ENCODE measurements at places on chromosomes 1 and 21.

DNA sequence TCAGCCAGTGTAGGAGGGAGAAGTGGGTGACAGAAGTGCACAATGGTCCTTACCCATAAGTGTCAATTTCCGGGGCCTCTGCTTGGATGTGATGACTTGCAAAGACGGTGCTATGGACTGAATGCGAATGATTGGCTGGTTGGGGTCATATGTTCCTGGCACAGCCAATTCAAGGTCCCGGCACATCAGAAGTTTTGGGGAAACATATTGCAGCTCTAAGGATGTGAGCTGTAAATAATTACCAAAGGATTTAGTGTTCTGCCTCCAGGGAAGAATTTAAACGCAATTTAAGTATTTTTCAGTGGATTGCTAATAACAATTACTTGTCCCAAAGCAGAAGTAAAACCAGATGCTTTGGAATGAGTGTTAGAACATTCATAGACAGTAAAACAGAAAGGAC is 26.9 kb upstream of the EXOSC10 start:
- DNase-seq: no peak

DNA sequence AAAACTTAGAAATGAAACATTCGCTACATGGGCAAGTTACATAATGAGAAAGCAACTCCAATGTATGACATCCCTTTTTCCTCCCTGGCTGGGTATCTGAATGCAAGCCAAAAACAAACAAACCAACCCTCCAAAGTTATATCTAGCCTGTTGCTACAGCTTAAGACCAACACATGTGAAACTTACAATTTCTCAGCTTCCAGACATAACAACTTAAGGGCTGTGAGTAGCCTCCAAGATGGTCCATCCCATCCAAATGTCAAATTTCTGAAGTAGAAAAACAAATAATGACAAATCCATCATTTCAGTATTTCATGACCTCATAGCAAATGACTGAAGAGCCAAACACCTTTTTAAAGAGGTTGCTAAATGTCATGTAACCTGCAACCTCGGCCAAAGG is 19.9 kb downstream of the SETD4 start:
- no peak for DNase-seq

DNA sequence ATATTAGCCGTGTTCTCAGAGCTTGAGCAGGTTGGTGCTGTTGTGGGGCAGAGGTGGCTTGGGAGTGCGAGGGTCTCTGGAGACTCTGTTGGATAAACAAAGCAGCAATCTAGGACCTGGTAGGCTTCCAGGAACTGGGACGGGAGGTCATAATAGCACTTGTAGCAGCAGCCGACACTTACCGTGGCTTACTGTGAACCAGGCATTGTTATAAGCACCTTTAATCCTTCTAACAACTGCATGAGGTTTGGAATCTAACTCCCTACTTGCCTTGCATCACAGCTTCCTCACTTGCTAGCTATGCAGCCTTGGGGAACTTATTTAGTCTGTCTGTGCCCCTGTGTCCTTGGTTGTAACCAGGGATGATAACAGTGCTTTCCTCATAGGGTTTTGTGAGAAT is 94.9 kb downstream of the NAV1 start:
- no peak for DNase-seq

- no peak for DNase-seq
Measured at GRCh38 chr1:20962576-20963258, 175.6 kb upstream of the HP1BP3 start.

DNA sequence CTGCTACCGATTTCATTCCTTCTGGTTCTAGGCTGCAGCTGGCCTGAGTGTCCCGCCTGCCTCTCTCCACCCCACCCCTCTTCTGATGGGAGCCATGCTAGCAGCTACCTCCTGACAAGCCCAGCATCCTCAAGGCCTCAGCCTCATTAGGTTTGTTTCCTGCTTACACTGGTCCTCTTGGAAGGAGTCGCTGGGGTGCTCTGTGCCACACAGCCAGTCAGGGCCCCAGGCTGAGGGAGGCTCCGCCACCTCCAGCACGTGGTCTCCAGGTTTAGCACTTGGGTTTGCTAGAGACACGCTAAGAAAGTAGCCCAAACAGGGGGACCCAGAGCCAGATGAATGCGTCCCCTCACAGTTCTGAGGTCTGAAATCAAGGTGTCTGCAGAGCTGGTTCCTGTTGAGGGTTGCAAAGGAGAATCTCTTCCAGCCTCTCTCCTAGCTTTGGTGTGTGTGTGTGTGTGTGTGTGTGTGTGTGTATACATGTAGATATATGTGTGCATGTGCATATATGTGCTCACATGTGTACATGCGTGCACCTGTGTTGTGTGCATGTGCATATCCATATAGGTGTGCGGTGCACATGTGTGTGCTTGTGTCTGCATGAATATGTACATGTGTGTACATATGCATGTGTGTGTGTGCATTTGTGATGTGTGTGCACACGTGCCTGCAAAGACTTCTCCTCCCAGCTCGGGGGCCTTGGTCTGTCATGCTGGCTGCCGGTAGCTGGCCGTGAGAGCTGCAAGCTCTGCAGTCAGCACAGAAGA is 301.1 kb upstream of the AJAP1 start:
- DNase-seq: no peak

DNA sequence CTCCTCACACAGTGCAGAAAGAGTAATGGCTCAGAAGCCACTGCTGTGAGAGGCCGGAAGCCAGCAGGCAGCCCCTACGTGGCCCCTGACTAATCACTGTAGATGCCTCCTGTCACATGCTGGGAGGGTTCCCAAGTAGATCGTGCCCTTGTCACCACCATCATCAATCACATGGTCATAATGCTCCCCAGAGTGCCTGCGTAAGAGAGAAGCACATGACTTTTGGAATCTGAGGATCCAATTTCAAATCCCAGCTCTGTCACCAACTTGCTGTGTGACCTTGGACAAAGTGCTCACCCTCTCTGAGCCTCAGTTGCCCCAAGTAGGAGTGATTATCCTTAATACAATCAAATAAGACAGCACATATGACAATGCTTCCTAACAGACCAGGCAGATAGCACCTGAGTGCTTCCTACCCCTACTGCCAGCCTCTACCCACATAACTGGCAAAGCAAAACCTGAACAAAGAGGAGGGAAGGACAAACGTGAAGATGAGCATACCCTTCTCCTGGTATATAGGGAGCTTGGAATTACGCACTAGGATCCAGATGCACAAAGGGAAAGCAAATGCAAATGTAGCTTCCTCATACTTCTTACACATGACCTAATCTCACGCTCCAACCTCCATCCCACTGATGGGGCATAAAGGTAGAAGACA is 65.7 kb downstream of the SDC3 start:
- DNase-seq: no peak

GRCh38 chr1:26945728-26946127 is 14.5 kb downstream of the KDF1 start:
- no peak for DNase-seq

DNA sequence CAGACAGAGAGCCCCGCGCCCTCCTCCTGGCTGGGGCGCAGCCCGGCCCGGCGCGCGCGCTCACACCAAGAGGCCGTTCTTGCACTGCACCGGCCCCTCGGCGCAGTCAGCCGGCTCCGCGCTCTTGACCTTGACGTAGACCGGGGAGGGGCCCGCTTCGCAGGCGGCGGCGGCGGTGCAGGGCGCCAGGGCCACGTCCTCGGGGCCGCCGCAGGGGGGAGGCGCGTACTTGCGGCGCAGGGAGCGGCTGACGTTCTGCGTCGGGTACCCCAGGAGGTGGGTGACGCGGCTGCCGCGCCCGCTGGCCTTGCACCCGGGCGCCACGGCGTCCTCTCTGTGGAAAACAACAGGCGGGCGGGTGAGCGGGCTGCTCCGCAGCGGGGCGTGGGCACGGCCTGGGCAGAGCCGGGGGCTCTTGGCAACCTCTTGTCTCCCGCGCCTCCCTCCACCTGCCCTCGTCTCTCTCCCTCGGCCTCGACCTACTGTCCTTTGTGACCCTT is 7.7 kb downstream of the VSIG8 start:
- peak; percentile 82 for DNase-seq

DNA sequence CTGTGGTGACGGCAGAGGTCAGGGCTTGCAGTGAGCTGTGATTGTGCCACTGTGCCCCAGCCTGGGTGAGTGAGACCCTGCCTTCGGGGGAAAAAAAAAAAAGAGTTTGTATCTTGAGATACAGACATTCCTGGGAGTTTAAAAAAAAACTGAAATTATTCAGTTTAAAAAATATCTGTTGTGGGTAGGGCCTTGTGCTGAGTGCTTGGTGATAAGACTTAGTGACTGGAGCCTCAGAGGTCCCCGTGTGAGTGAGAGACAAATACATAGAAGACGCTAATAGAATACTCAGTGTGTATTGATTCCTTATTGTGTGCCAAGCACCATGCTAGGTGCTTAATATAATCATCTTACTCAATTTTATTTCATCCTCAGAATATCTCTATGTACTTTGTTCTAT is 22.7 kb downstream of the DDI2 start:
- no peak for DNase-seq

DNA sequence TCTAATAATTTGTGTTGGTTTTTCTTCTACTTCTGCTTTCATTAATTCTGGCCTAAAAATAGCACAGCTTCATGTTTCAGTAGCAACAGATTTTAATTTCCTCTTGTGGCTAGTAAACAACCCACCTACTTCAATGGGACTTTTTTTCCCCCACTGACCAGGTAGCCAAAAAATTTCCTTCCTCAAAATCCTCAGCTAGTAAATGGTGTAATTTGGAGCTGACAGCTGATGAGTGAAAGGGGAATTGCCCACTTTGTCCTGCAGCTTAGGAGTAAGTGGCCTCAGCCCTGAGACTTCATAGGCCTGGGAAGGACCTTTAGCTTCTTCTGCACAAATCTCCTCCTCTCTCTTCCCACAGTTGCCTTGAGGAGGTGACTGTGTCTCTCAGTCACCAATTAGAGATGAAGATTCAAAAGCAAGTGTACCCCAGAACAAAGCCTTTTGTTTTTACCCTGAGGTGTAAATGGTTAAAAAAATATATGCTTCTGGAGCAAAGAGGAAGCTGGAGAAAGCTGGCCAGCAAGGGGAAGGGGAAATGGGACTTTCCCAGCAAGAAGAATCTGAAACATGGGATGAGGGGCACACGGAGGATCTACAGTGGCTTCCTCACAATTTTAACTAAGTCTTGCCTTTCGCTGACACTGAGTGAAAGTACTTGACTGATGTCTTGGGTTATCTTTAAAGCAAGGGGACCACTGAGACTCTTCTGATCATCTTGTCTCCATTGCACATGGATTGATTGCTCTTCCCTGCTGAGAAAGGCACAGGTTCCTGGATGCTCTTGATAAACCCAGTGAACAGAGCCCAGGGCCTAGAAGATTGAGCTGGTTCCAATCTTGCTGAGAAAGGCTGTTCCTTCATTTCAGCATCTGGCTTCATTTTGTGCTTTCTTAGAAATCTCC is 35.8 kb upstream of the VCAM1 start:
- no peak for DNase-seq

GRCh38 chr1:97906567-97907241 is 14.1 kb downstream of the DPYD start:
- DNase-seq: no peak

GRCh38 chr1:17661546-17662157 is 93.5 kb upstream of the ACTL8 start:
- DNase-seq: peak; percentile 72

DNA sequence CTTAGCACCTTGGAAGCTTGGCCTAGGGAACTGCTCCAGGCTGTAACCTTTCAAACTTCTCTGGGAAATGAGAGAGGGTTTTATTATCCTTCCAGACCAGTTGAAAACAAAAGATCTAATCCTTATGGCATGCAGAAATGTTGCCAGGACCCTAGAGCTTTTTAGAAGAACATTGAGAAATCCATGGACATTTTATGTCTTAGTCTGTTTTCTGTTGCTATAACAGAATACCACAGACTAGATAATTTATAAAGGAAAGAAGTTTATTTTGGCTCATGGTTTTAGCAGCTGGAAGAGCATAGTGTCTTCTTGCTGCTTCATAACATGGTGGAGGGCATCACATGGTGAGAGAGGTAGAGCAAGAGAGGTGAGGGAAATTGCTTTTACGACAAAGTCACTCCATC is 25.8 kb downstream of the OSBPL9 start:
- DNase-seq: no peak

DNA sequence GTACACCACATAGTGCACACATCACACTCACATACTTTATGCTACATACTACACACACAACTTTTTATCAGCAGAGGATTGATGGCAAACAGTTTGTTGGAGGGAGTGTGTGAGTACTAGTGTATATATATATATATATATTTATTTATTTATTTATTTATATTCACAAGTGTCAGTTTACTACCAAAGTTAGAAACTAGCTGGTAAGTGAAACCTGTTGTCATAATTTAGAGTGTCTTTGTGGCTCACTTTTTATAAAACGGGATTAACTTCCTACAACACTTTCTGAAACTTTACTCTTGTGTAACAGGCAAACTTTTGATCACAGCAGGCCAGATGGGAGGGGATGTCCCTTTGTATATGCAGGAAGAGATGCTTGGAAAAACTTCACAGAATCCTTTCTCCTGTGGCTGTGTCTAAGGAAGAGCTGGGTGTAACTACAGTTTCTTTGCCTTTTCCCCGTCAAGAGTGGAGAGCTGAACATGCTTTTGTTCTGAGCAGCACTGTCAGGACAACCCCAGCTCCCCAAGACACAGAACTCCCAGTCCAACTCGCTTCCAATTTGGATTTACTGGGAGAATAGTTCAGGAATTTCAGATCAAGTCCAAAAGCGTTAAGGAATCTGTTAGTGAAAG is 1.9 kb upstream of the SAMD13 start:
- no peak for DNase-seq

DNA sequence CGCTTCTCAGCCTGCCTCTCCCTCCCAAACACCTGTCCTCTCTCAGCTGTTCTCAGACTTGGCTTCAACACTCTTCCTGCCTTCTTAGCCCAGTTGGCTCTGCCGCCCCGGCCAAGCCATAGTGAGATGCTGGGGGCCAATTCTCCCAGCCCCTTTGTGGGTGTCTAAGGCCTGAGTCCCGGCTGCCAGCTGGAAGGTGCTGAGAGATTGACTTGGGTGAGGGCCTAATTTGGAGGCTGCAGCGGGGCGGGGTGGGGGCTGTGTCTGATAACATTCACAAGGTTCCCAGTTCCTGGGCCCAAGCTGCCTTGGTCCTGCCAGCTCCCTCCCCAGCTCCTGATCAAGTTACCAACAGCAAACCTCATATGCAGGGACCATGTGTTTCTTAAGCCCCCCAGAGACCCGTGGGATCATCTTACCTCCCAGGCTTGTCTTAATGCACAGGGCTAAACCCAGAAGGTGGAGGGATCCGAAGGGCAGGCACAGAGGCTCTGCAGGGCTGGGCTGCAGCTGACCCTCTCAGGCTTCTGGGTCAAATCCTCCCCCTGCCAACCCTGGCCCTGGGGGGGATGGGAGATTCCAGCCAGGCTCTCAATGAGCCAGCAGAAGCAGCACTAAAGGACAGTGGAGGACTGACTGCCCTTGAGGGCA is 9.8 kb downstream of the INKA2 start:
- no peak for DNase-seq

Data from stimulated activated naive CD8-positive, alpha-beta T cell treated with anti-CD3 and anti-CD28 coated beads, Interleukin-15, Interleukin-2, amounts not matched to agents 100 U/mL and 50 U/mL, for 24 hours (primary cell).